PC-3 (cell line): ENCODE measurements at places on chromosomes 16 and 17. TPM values are rescaled to one million over a fixed set of nuclear protein-coding genes. Genes with fewer than 3 reads are reported as not detected.

DNA sequence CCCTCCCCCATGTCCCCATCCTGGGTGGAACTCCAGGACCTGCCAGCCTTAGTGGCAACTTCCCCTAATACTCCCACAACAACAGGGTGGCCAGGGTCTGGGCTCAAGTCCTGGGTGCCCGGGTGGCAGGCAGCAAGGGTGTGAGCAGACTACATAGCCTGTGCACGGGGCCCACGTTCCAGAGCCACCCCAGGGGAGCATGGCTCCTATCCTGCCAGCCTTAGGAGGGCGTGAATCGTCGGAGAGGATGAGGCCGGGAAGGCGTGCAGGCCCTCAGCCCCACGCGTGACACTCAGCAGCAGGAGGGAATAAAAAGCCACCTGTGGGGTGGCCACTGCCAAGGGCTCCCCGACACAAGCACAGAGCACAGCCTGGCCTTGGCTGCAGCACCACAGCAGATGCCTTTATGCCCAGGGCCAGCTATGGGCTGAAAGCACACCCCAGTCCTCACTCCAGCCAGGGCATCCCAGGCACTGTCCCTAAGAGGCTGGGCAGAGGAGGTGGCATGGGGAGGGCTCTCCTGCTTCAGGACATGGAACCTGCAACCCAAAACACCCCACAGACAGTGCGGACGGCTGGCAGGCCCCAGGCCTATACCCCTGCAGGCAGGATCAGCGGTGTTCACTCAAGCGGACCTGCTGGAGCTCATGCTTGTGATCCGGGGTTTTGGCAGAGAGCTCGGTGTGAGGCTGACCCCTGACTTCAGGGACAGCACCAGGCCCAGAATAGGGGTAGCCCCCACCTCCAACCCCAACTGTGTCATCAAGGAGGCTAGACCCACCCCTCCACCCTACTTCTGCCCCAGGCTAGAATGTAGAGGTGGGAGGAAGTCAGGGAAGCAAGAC lies 2.7 kb downstream of the BCAR1 start:
- DNase-seq, result no peak

GRCh38 chr16:17359788-17360390 lies 110.9 kb downstream of the XYLT1 start:
- no peak for DNase-seq

GRCh38 chr17:59783221-59784047 lies 76.0 kb downstream of the VMP1 start:
- DNase-seq, result peak; percentile 74

The TIGD7 gene
- 4.4 and 5.5 TPM in 2 replicates for total RNA-seq

DNA sequence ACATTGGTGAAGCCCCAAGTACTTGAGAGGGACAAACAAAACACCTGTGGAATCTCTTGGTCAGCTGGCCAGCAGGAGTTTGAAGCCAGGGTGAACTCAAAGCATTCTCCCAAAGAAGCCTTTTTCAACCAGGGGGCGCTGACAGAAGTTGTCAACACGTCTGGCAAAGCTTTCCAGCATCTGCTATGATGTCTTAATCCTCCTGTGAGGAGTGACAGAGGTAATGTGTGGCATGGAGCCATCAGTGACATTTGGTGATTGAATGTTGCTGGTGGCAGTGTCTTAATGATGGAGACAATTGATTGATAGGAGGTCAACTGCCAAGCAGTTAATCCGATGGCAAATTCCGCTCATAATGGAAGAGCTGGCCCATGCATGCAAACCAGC lies 257.6 kb upstream of the HSBP1 start:
- DNase-seq, result no peak

The CMTM1 gene
- total RNA-seq, result 0.92 and 1.4 TPM in 2 replicates
